ENCODE measurements at places on chromosomes 5 and 9. TPM values are rescaled to one million over a fixed set of nuclear protein-coding genes. Genes with fewer than 3 reads are reported as not detected.

Gene RAB3C
- 1.9 TPM for total RNA-seq

Gene ROR2
- total RNA-seq = 58.7 TPM

- DNase-seq = no peak
These were observed 152.8 kb upstream of the PRLR start for GRCh38 chr5:35383041-35383440.

- DNase-seq = no peak
These were observed 110.7 kb downstream of the RXRA start for GRCh38 chr9:134436911-134437310.

Gene NANS
- total RNA-seq = 24.6 TPM

Gene CCDC187
- total RNA-seq = not detected

- no peak for DNase-seq
These were observed 125.9 kb downstream of the APBA1 start for GRCh38 chr9:69546265-69546664.

DNA sequence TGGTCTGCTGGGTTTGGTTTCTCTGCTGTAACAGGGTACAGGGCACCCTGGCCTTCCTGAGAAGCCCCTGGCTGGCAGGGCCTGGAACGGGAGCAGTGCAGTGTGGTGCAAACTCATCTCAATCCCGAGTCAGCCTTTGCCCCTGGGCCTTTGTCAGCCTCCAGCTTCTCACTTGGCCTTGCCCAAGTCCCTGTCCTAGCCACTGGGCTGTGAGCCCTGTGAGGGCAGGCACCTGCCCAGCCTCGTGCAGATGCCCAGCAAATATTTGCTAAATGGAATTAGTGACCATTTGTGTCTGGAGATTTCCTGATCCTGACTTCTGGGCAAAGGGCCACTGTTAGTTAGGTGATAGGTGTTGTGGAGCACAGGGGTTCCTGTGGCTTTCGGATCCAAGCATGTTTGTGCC is 13.0 kb downstream of the RGS3 start:
- peak; percentile 29 for DNase-seq

DNA sequence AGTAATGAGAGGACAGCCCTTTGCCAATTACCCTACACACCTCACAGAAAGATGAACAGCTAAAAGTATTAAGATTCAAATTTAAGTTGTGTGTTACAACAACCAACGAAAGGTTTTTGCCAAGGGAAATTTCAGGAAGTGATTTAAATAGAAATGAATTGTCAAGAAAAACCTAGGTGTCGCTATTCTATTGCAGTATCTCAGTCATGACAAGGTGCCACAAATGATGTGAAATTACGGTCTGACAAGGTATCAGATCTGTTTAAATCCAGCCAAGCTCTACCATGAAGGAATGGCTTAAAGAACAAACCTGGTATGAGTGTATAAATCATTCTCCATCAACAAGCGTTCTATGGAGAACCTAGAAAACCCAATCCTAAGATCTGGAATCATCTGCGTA is 189.7 kb downstream of the ATPSCKMT start:
- no peak for DNase-seq

DNA sequence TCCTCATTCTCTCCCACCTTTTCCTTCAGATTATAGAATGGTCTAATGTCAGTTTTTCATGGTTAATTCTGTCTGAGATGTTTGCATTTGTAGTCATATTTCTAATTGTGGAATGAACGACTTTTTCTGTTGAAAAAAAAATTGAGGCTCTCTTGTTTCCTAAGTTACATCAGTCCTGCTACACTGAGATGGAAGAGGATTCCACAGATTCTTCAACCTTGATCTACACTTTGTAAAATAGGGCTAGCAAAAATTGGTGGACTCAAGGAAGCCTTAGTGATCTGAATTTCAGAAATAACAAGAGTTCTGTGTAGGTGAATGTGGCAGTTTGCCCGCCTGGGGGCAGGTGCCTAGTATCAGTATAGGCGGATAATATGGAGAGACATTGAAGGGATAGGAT is 51.9 kb downstream of the ERBIN start:
- DNase-seq = no peak

GRCh38 chr5:16616536-16617273 is at the start of gene RETREG1:
Gene RETREG1 (minus strand): TSS chr5:16616997. CDS start chr5:16616971, 26 bp downstream.
- DNase-seq = peak; percentile 82

GRCh38 chr5:126062398-126063221 is 360.6 kb upstream of the GRAMD2B start:
- DNase-seq = no peak

DNA sequence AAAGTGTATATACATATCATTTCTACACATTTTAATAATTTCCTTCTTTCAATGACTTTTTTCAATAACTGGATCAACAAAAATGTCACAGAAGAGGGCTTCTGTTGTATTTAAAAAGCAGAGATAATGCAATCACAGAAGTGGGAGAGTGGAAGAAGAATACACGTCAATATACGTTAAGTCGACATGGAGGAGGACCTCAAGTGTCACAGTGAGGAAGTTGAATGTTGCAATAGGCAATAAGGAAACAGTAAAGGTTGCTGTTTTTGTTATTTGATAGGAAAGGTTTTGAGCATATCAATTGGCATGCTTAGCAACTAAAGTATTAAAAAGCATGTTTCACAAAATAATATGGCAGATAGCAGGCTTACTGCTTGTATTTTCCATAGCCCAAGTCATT is 184.0 kb upstream of the NR4A3 start:
- no peak for DNase-seq

DNA sequence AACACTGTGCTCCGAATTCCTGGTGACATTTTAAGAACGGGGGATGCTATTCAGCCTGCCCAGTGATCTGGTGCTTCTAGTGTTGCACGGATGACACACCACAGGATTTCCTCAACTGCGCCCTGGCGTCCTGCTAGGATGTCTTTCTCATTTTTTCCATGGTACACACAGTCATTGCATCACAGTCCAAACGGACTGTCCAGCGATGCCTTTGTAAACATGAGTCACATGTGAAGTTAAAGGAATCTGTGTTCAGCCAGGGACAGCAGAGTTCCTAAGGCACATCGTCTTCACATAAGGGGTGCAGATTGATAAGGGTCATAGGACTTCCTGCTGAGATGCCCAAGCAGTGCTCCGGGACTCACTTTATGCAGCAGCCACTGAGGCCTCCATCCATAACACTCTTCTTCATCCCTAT is 9.3 kb upstream of the PTPN3 start:
- no peak for DNase-seq
